Stimulated activated CD4-positive, alpha-beta T cell treated with anti-CD3 and anti-CD28 coated beads, Interleukin-4, amount 100 ng/mL, for 24 hours (primary cell): ENCODE measurements at places on chromosomes 2 and 18.

DNA sequence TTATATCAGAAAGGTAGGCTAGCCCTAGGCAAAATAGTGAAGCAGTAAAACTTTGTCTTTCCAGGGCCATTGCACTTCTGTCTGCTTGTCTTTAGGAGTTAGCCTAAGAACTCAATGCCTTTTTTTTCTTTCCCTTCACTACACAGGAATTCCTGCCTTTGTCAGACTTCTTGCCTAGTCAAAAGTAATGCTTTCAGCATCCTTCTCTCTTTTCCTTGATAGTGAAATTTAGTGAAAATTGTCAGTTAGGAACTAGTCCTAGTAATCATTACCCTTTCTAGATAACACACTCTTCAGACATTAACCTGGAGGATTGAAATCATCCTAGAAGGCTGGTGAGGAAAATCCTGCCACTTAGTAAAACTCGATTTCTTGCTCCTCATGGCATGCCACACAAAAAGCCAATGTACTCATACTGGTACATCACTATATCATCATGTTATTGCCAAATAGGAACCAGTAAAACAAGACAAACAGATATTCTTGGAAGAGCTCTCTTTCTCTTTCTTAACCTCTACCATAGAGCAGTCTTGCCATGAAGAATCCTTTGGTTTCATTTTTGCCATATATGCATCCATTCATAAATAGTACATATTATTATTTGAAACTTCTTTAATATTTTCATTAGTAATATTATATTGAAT is 320.5 kb downstream of the CTNNA2 start:
- DNase-seq, result no peak

DNA sequence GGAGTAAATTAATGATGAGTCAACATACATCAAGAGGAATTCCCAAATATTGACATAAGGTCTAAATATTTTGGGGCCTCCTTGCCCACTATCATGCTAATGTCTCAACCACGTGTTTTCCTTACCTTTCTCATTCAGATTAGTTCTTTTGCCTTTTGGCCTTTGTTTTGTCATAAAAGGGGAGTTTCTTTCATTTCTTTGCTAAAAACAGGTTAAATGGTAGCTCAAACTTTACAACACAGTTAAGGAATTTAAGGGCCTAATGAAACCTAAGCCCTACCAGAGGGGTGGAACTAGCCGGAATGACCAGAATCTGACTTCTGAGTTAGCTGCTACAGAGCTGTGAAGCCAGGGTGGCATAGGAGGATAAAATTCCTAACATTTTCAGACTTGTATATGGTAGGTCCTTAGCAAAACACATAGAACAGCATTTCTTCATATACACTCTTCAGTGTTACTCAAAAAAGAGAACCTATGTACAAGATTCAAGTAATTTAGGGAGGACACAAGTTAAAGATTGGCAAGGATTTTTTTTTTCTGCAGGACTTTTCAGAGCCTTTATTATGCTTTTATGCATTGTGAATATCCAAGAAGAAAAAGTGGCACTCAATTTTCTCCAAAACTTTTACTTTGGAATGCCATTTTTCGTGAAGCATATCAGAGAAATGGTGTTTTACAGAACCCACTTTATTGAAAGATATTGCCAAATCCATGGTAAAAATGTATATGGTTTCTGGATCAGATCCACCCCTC is 633.1 kb downstream of the ARHGAP15 start:
- DNase-seq, result no peak

DNA sequence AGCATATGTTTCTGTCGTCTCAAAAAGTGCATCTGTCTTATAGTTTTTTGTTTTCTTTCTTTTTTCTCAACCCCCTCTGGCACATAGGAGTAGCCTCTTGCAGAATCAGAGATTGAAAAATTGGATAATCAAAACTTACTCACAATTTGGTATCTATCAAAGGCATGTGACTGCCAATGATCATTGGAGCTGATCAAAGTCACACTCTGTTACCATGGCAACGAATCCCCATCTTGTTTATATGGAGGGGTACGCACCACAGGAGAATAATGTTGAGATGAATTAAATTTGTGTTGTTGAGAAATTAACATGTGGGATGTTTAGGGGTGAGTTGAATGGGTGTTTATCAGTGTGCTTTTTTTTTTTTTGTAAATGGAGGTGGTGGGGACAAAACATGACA is 458.3 kb upstream of the FANCL start:
- no peak for DNase-seq

DNA sequence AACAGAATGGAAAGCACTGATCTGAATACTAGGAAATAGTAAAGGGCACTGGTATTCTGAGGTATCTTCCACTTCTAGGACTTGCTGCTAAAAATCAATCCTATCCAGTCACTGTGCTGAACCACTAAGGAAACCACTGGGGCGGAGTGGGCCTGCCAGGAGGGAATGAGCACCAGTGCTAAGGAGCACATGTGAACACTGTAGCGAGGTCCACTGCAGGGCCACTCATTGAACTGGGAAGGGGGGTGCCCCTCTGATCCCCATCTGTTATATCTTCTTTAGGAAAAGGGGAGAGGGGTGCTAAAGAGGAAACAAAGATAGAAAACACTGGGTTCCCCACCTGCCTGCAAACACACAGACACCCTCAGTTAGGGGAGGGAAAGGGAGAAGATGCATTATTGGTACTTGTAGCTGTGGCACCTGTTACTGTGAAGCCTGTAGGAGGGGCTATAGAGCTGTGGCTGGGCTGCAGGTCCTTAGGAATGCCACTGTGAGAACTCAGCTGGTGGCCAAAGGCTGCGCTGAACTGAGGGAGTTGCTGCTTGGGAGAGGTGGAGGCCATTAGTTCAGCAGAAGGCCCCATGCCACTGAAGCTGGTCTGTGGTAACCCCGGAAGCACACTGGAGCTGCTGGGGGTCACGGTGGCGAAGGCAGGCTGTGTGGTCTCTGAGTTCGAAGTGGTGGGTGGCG is 81.8 kb downstream of the INO80D start:
- peak; percentile 13 for DNase-seq

GRCh38 chr2:53508667-53509066 is 258.9 kb upstream of the CHAC2 start:
- DNase-seq, result no peak

DNA sequence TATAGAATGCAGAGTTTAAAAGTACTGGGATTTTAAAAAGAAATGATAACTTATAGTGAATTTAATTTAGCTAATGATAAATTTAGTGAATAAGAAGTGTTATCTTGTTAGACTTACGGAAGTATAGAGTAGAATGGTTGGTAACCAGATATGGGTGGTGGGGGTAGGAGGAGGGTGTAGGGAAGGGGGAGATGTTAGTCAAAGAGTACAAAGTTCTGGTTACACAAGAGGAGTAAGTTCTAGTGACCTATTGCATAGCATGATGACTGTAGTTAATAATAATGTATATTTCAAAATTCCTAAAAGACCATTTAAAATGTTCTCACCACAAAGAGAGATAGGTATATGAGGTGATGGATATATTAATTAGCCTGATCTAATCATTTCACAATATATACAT is 184.8 kb upstream of the STON1 start:
- no peak for DNase-seq

DNA sequence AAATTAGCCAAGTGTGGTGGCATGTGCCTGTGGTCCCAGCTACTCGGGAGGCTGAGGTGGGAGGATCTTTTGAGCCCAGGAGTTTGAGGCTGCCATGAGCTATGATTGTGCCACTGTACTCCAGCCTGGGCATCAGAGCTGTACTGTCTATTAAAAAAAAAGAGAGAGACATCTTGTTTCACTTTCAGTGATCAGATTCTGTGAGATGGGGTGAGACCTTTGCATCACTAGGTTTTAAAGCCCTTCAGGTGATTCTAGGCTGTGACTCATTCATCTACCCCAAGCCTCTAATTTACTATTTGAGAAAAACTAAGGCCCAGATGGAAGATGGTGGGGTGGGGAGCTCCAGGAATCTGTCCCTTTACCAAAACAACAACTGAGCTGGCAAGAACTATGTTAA is 7.1 kb downstream of the C2orf92 start:
- no peak for DNase-seq

DNA sequence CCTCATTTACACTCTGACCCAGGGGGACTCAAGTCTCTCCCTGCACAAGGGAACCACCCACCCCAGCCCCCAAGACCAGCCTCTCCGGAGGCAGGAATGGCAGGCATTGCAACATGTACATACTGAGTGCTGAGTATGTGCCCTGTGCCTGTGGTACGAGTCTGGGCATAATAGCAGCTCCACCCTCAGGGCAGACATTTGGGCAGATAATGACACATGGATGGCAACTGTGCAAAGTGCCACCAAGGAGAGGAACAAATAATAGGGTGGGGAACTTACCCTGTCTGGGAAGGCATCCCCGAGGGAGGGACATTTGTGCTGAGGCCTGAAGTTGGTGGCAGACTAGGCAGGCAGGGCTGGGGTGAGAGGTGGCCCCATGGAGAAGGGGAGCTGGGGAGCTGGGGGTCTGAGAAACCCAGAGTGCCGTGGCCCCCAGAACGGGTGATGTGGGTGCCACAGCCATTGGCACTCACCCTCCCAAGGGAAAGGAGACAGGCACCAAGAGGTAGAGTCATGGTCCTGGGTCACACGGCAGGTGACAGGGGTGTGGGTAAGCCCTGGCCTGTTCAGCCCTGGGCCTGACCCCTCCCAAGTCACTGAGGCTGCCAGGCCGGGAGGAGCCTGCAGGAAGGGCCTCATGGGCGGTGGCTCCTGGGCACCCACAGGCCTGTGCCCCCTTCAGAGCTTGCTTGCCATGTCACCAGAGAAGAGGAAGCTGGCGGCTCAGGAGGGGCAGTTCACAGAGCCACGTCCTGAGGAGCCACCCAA is 15.7 kb upstream of the GPR17 start:
- DNase-seq, result no peak

DNA sequence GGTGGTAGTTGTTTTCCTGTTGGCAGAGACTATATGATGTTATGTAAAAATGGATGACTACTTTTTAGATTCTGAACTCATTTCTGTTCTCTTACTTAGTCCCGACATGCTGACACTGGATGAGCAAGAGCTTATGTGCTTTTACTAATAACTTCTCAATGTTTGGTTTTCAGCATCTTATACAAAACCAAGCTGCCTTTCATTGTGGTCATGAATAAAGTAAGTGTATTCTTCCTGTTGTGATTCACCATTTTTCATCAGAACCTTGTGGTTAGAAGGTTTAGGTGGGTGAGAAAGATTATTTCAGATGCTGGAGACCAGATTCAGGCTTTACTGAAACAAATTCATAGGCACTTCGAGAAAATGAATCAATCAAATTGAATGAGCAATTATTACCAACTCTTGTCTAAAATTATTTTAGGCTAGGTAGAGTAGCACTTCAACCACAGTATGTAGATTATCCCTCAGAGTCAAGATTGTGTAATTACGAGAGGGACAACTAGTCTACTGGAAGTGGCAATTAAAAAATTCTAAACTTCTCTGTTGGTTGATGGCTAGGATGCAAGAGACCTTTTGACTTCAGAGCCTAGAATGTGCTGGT is 9.3 kb downstream of the GPN1 start:
- DNase-seq, result peak; percentile 35

- no peak for DNase-seq
Measured at GRCh38 chr2:62192811-62193210, 3.1 kb upstream of the B3GNT2 start.

GRCh38 chr2:170253721-170254230 is 75.8 kb downstream of the MYO3B start:
- DNase-seq, result no peak

- DNase-seq, result no peak
Measured at GRCh38 chr18:41751161-41751560, 203.9 kb upstream of the PIK3C3 start.

DNA sequence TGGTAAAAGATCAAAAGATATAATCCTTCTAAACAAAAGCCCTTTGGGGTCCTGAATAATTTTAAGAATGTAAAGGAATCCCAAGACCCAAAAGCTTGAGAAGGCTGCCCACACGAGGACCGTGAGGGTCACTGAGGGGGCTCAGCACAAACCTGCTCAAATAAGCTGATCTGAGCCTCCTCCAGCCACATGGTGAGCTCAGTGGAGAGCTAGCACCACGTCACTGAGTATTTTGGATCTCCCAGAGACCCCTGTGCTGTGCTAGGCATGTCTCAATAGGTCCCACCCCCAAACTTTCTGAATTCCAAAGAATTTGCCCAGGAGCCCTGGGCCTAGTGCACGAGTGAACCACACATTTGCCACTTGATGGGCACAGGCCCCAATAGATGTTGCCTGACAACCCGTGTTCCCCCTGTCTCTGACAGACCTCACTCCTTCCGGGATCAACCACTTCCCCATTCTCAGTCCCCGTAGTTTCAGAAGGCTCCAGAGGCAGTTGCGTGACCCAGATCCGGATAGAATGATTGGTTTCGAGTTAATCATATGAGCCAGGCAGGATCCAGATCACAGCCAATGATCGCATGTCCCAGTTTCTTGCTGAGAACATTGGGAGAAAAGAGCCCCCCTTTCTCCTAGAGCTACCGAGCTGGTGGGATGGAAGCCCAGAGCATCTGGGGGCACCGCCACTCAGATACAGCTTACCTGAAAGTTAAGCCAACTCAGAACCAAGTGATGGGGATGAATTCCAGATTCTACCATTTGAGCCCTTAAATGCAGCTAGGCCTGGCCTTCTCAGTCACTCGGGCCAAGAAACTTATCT is 203.8 kb downstream of the TNS1 start:
- DNase-seq, result no peak

GRCh38 chr18:21315741-21316197 is 73.7 kb downstream of the GREB1L start:
- DNase-seq, result no peak

DNA sequence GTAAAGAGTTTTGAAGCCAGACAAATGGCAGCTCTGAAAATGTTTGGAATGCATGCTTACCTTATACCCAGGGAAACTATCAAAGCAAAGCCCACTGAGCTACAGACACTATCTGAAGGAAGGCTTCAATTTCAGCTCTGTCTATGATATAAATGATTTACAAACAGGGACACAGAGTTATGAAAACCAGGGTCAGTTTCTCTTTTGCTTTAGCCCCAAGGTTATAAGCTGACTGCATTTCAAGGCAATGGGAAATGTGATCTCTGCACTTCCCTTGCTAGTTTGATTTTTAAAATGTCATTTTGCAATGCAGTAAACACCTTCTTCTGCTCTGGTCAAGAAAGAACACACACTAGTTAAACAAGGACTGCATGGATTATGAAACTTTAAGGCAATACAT is 65.2 kb upstream of the CCDC195 start:
- DNase-seq, result no peak

GRCh38 chr2:202066875-202067274 is 6.2 kb upstream of the KIAA2012 start:
- DNase-seq, result no peak

DNA sequence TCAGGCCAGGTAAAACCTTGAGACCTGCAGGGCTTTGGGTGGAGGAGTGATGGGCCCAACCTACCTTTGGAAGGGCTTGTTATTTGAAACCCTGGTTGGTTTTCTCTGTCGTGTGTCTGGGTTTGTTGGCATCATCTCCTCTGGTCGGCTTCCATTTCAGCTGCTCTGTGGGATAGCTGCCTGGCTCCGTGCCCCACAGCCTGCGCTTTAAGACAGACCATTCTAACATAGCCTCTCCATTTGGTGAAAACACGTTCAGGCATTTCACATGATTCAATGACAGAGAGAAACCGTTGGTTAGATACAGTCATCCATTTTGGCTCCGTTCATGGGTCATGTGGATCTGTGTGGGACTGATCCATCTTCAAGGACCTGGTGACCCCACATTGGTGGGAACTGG is 37.0 kb upstream of the LYPD6B start:
- DNase-seq, result no peak
